ENCODE measurements at places on chromosomes 2 and 18.
A peak's percentile ranks its signal among the peaks of the same experiment; 100 is the strongest.

DNA sequence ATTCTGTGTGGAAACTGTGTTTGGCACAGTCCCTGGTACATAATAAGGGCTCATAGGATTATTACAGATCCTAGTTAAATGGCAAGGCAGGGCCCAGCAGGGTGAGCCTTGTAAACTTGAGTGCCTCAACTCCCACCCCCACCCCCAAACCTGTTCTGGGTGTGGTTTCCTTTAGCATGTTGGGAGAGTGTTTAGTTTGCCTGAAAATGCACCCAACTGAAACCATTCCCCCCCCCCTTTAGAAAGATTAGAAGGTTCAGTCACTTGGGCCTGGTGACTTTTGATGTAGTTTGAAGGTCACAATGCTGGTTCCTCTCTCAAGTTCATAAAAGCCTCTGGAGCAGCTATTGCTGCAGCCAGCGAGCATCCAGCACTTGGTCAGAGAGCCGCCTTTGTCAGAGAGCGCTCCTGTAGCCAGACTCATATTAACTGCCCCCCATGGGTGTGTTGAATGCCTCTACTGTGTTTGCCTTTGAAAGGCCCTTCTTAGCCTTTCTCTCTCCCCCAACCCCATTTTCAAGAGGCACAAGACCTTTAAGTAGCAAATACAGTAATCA is 113.7 kb downstream of the SPTBN1 start:
- DNase-seq, result no peak

DNA sequence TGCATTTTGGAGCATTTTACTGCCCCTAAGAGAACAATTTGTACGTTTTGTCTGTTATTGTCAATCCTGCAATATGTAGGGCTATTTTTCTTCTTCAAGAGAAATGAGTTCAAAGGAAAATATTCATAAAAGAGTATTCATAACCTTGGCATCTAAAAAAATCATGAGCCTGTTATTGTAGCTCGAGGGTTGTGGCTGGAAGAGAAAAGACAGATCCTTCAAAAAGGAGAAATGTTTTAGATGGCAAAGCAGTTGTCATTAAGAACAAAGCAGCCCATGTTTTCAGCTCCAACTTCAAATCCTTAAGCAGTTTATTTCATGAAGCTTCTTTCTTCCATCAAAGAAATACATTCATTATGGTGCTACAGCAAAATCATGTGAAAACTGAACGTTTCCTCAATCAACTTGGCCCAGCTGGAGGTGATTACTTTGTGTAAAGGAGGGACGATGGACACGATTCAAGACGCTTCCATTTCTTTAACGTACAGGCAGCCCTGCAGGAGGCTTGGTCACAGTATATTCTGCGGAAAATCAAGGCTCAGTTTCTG is 31.4 kb downstream of the QPCT start:
- DNase-seq, result no peak

DNA sequence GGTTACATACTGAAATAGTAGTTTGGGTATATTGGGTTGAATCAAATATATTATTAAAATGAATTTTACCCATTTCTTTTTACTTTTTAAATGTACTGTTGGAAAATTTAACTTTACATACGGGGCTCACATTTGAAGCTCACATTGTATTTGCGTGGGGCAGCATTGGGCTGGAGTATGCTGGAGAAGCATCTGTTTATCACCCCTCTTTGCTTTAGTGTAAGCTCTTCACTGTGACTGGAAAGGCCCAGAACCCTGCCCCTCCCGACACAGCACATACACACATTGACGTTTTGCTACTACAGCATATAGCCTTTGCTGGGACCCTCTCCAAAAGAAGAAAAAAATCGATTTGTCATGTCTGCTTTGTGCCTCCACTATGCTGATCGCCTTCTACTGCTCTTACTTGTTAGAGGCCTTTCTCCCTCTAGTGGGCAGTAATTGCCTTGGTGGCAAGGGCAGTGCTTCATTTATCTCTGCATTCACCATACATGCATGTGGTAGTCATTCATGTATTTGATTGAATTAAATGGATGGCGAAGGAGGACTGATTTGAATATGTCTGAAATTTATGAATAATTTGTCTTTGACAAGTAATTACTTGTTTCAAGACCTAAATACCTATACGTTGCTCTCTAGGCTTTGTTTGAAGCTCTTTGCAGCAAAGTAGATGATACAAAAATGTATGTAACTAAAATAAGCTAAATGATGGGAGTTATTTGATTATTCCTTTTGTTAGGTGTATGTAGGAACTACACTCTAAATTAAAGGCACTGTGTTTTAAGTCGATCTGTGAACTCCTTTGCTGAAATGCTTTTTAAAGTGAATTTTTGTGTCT is 37.4 kb downstream of the VAPA start:
- DNase-seq, result peak; percentile 19

GRCh38 chr2:51013079-51013932 is 18.6 kb downstream of the NRXN1 start:
- DNase-seq, result peak; percentile 99

DNA sequence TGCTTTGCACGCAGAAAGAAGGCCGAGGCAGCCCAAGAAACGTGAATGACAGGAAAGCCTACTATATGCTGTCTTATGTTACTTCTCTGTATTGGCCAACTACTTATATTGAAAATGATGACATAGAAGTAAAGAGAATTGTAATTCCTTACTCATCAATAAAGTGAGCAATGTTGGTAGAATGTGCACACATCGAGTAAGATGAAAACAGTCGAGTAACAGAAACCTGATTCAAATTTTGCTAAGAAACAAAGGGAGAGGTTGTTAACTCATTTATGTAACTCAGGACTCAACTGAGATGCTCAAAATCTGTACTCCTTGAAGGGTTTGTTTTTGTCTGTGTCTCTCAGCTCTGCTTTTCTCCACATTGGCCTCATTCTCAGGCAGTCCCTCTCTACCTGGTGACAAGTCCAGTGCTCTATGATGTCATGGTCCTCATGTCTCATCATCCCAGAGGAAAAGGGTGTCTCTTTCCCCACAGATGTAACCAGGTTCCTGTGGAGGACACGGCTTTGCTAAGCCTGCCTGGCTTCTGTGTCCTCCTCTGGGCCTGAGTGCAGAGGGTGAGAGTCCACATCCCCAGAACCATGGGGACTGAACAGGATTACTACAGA is 30.3 kb upstream of the CCDC93 start:
- no peak for DNase-seq

DNA sequence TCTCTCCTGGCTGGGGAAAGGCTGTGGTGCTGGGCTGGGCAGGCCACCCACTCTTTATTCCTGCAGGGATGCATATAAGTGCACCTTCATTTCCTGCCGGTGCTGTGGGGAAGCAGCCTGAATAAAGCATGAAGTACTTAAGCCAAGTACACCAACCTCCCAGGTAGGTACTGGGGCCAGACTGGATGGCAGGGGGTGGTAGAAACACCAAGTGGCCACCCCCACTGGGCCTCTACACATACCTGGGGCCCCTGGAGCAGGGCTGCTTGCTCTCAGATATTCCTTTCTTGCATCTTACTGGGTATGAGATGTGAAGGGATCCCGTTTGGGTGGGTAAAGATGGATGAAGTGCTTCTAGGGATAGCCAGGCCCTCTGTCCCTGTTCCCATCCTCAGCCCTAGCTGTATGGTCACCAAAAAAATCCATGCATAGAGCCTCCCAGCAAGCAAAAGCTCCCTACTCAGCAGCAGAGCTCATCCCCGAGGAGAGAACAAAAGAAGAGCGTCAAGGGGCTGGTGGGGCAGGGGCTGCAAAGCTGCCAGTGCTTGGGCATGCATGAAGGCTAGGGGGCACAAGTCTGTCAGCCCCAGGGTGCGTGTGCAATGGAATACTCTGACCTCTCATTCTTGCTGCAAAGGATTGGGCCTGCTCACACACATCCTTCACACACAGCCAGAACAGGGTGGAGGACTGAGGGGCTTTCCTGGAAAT is 22.0 kb downstream of the CCT7 start:
- DNase-seq, result no peak

DNA sequence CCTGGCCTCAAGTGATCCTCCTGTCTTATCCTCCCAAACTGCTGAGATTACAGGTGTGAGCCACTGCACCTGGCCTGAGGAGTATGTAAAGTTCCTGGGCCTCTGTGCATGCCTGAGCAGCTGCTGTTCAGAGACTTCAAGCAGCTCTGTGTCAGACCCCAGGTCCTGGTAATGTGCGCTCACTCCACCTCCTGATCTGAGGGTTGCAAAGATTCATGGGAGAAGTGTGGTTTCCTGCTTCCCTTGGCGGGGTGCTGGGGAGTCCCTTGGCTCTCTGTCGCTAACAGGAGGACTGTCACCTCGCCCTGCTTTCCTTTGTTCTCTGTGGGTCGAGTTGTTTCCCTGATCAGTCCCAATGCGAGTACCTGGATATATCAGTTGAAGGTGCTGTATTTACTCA is 8.6 kb upstream of the IL36A start:
- DNase-seq, result no peak

DNA sequence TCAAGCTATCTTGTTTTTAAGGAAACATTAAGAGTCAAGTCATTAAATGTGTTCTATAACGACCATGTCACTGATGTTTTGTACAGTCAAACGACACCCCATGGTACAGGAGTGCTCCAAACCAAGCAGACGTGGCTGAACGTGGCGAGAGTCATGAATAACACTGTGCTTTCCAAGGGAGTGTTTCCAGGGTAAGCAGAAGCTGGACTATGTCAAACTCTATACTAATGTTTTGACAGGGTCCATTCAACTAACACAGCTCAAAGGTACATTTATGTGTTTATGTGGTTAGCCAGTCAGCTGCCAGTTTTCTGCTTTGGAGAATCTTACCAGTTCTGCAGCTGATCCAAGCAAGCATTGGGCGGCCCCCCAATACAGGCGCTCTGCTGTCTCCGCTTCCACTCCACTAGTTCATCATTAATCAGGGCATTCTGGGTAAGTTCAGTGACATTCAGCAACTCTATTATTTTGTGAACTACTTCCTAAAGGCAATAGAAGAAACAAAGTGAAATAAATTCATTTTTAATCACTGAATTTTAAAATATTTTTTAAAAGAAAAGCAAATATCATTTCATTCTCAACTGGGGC is 16.4 kb downstream of the STAT1 start:
- DNase-seq, result no peak

GRCh38 chr2:121650315-121650930 is 1.2 kb upstream of the CLASP1 start:
- no peak for DNase-seq

DNA sequence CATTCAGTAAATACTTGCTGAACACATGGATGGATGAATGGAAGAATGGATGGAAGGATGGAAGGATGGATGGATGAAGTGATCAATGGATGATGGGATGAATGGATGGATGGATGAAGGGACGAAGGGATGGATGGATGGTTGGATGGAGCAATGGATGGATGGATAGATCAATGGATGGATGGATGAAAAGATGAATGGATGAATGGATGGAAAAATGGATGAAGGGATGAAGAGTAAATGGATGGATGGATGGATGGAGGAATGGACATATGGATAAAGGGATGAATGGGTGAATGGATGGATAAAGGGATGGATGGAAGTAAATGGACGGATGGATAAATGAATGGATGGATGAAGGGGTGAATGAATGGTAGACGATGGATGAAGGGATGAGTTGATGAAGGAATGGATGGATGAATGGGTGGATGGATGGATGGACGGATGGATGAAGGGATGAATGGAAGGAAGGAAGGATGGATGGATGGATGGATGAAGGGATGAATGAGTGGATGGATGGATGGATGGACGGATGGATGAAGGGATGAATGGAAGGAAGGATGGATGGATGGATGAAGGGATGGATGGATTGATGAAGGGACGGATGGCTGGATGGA is 13.9 kb upstream of the ID2 start:
- DNase-seq, result no peak

GRCh38 chr18:12256951-12257350 is 2.8 kb downstream of the CIDEA start:
- DNase-seq, result no peak

DNA sequence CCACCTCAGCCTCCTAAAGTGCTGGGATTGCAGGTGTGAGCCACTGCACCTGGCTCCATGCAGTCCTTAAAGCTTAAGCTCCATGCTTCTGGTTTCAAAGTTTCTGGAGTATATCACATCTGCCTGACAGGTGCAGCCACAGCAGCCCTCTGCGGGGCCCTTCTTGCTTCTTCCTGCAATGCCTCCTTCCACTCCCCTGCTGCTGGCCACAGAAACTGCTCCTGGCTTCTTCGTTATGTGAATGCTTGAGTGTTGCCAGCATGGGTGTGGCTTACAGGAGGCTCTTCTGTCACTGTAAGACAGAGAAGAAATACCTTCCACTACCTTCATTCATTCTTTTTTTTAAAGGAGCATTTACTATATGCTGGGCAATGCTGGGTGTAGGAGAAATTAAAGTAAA is 10.1 kb upstream of the CCBE1 start:
- no peak for DNase-seq

GRCh38 chr2:76692908-76693307 is 829.3 kb downstream of the LRRTM4 start:
- DNase-seq, result no peak

- DNase-seq, result no peak
Measured at GRCh38 chr2:48753228-48753627, 2.3 kb downstream of the LHCGR start.

DNA sequence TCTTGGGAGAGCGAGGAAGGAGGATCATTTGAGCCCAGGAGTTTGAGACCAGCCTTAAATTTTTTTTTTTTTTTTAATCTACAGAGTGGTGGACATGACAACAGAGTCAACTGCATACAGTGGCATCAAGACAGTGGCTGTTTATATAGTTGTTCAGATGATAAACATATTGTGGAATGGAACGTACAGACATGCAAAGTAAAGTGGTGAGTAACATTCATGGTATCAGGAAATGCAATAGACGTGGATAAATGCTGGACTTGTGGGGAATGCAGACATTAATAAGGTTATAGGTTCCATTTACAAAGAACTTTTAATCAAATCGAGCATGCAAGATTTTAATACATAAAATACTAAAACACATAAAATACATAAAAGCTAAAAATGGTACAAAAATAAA is 11.9 kb downstream of the WDR43 start:
- no peak for DNase-seq

DNA sequence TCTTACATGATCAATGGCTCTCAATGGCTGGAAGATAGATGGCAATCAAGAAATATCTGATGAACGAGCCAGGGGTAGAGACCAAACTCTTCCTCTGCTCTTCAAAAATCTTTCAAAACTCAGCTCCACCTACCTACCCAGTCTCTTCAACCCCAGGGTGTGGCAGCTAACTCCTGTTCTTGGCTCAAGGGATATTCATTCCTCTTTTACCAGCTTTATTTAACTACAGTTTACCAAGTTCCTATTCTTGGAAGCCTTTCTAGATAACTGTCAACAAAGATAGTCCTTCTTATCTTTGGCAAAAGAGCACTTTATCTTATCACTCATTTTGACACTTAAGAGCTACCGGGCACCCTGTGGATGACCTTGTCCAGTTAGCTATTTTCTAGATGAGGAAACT is 36.3 kb downstream of the EPHA4 start:
- DNase-seq, result no peak

- peak; percentile 27 for DNase-seq
Measured at GRCh38 chr18:48059455-48060010, 129.1 kb upstream of the SMAD2 start.

- peak; percentile 13 for DNase-seq
Measured at GRCh38 chr2:192194265-192194865, 368 bp downstream of the TMEFF2 start.
